ENCODE measurements at places on chromosomes 7 and 10.

DNA sequence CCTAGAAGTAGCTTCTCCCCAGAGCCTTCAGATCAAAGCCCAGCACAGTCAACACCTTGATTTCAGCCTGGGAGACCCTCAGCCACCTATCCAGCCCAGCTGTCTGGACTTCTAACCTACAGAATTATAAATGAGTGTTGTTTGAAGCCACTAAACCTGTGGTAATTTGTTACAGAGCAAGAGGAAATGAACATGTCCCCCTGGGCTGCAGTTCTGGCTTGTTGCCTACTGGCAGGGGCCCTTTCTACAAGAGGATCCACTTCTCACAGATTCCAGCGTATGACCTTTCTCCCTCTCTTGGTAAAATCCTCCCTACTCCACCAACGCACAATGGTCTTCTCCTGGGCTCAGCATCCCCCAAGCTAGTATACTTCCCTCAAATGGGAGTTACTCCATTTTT, 46.4 kb upstream of the ECHDC3 start:
- DNase-seq = no peak

- DNase-seq = no peak
These were observed 231.2 kb upstream of the KCND2 start for GRCh38 chr7:120041798-120042197.

DNA sequence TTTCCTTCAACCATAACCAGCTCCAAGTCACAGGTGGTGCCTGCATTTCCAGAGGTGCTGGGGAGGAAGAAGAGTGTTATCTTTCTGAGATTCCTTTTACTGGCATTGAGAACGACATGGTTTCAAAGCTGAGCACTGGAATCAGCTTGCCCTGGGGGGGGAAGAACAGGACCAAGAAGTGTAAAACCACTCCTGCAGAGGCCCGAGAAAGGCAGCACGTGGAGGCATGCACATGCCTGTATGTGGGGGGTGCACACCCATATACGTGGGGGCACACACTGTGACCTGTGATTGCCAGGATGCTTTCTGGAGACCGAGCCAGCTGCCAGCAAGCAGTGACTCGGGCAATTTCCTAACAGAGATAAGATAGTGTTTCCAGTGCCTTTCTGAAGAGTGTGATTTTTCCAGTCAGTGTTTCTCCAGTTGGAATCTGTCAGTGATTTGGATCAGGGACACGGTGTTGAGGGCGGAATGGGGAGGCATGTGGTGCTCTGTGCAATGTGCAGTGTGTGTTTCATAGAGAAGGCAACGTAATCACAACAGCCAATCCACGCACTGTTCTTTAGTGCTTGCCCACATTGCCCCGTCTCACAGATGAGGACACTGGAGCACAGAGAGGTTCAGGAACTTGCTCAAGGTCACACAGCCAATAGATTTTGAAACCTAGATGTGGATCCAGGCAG, 4.2 kb downstream of the LRRC27 start:
- no peak for DNase-seq

- no peak for DNase-seq
These were observed 96.7 kb upstream of the ADO start for GRCh38 chr10:62707810-62708209.

DNA sequence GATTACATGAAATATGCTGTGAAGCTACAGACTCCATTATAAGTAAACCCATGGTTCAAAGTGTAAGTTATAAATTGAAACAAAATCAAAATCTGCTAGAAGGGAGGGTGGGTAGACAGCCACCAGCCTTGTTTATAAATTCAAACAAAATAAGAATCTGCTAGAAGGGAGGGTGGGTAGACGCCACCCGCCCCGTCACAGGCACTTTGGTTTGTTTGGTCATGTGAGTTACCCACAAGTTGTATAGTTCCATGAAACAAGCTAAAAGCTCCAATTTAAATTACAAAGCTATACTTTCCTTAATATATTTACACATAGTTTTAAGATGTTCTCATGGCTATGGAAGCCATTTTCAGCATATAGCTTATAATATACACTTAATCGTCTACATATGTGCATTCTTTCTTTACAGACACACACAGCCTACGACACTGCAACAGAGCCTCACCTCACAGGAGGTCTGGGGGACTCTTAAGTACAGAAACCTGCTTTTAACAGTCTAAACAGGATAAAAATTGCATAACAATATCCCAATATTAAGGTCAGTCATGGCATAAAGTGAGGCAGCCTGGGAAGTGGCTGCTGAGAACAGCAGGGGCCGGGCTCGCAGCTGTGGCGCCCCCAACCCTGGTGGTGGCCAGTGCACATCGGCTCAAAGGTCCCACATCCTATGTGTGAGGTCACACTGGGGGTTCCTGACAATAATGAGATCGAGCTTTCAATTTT, 28.1 kb upstream of the NCAPG2 start:
- DNase-seq = no peak

DNA sequence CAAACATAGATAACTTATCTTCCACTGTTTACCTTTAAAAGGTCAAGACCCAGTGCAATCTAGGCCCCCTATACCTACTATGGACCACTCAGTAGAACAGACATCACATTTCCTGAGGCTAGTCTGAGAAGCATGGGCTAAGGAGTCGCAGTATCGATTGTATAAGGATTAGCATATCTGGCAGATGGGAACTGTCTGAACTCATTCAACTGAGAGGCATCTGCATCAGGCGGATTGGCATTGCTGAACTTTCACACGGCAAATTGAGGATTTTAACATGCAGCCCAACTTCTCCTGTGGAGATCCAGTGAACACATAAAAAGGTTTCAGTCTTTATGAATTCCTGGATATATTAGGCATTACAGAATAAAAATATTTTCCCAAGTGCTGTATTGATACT, 89.1 kb upstream of the LRGUK start:
- no peak for DNase-seq

All from activated naive CD4-positive, alpha-beta T cell (primary cell).